Activated CD8-positive, alpha-beta T cell treated with anti-CD3 and anti-CD28 coated beads, Interleukin-2, amount 10 ng/mL, durations not matched to agents 7 days and 5 days (primary cell): ENCODE measurements at places on chromosomes 3 and 15. TPM values are rescaled to one million over a fixed set of nuclear protein-coding genes. Genes with fewer than 3 reads are reported as not detected.

Gene IL12A
- not detected for total RNA-seq

Gene GP5
- 1.3 TPM for total RNA-seq

- no peak for DNase-seq
These were observed 39.6 kb upstream of the IP6K2 start for GRCh38 chr3:48756640-48757039.

GRCh38 chr15:59013246-59013873, 25.9 kb downstream of the RNF111 start:
- no peak for DNase-seq
